ENCODE measurements at places on chromosomes 12 and 14.

DNA sequence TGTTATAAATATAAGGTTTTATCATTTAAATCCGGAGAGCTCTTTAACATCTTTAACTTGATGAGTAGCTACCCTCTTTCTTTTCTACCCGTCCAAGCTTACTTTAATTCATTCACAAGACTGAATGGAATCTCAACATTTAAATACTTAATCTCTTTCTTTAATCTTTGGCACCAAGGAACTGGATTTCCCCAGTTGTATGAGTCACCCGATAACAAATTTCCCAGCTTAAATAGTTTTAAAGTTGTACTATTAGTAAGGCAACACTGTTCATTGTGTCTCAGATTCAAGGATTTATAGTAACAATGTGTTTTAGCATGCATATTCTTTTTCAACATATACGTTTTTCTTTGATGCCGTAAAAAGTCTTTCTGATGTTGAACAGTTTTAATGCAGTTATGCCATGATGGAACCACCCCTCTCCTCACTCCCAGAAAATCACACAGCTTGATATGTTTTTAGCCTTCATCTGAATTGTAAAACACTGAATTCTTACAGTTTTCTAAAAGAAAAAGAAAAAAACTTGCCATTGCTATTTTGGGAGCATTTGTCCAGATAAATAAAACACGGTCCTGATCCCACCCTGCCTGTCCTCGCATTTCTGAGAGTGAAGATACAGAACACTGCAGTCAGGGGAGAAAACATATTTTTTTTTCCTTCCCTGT is 16.0 kb upstream of the LRP6 start:
- DNase-seq, result no peak

DNA sequence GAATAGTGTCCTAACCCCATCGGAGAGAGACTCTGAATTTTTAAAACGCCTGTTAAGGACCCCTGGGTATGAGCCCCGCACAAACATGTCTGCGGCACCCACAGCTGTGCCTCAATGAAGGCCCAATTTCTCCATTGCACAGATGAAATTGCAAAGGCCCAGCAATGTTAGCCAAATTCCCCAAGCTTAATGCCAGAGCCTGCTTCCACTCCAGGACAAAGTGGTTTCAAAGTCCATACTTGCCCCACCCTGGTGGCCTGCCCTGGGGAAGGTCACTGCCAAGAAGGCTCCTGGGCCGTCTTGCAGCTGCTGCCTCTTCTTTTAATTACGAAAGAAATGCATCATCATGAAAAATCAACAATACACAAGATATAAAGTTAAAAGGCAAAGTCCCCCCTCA is 1179.7 kb downstream of the VRK1 start:
- no peak for DNase-seq

DNA sequence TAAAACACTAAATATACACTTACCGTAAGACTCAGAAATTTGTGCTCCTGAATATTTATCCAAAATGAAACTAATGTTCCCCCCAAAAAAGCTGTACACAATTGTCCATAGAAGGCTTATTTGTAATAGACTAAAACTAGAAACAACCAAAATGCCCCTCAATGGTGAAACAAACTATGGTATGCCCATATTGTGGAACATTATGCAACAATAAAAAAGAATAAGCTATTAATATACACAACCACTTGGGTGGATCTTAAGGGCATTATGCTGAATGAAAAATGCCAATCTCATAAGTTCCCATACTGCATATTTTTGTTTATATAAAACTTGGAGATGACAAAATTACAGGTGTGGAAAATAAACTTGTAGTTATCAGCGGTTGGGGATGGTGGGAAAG is 357.4 kb downstream of the KCNH5 start:
- DNase-seq, result no peak

GRCh38 chr12:3172124-3173007 is 95.2 kb downstream of the TSPAN9 start:
- no peak for DNase-seq

DNA sequence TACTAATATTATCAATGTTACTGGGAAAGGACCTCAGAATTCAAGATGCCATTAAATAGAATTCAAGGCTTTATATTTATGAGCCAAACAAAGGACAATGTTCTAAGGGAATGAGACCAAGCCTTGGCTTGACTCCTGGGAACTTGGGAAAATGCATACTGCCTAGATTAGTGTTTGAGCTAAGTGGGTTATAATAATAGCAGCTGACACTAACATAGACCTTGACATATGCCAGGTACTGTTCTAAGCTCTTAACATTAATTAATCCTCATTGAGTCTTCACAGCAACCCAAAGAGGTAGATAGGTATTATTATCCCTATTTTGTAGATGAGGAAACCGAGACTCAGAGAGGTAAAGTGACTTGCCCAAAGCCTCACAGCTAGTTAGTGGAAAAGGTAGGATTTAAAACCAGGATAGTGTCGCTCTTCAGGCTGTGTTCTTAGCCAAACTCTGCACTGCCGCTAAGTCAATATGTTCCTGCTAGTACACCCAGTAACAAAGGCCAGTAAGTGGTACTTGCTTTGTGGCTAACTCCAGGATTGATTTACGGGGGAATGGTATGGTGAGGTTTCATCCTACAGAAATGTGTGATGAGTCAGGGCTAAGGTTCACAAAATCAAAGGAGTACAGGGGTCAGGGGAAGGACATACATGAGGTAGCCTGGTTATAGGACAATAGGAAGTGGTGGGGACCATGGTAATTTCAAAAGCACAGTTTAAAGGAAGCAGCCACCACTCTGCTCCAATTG is 35.8 kb upstream of the PRKAB1 start:
- DNase-seq, result no peak

- DNase-seq, result no peak
Measured at GRCh38 chr12:30010071-30011052, 226.6 kb upstream of the TMTC1 start.

DNA sequence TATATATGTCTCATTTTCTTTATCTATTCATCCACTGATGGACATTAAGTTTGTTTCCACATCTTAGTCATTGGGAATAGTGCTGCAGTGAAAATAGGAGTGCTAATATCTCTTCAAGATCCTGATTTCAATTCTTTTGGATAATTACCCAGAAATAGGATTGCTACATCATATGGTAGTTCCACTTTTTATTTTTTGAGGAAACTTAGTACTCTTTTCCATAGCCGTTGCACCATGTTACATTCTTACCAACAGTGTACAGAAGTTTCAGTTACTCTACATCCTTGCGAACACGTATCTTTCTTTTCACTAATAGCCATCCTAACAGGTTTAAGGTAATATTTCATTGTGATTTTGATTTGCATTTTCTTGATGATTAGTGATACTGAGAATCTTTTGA is 29.8 kb downstream of the TESPA1 start:
- no peak for DNase-seq

GRCh38 chr12:107875786-107876185 is 101.3 kb downstream of the ASCL4 start:
- no peak for DNase-seq

DNA sequence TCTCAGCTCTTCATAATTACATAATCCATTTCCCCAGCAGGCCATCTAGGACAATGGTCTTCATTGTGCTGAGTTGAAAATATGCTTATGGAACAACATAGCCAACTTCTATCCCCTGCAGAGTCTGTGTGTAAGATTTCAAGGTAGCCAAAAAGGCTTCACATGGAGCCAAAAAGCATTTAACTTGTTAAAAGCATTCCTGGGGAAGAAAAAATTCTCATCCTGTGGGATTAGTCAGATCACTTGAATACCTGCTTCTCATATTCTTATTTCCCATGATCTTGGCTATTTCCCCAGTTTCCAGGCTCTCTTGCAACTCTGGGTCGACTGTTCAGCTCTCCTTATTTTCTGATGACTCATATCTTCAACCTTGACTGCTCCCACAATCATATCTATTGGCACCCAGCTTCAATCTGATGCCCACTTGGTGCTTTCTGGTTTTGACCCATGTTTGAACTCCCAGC is 178.9 kb downstream of the KLHL28 start:
- DNase-seq, result no peak

GRCh38 chr14:32494609-32495434 is 165.7 kb downstream of the AKAP6 start:
- DNase-seq, result no peak

- DNase-seq, result no peak
Measured at GRCh38 chr12:113766131-113766878, 199.8 kb downstream of the RBM19 start.

GRCh38 chr12:122137681-122138080 is 36.3 kb downstream of the IL31 start:
- DNase-seq, result no peak

DNA sequence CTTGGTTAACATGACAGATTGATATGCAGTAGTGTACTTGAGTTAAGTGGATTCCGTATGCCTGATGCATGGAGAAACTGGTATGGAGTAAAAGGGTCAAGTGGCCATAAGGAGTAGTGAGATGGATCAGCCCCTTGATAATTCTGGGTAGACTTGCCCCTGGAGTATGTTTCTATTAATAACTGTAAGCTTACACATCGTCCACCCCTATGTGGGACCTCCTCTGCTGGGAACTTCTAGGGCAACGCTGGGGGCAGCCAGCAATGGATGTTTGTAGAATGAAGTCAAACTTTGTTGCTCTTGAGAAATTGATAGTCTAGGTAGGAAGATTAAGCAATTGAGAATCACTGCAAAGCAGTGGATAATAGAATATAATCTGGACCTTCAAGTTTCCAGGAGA is 3.5 kb downstream of the C12orf75 start:
- no peak for DNase-seq

DNA sequence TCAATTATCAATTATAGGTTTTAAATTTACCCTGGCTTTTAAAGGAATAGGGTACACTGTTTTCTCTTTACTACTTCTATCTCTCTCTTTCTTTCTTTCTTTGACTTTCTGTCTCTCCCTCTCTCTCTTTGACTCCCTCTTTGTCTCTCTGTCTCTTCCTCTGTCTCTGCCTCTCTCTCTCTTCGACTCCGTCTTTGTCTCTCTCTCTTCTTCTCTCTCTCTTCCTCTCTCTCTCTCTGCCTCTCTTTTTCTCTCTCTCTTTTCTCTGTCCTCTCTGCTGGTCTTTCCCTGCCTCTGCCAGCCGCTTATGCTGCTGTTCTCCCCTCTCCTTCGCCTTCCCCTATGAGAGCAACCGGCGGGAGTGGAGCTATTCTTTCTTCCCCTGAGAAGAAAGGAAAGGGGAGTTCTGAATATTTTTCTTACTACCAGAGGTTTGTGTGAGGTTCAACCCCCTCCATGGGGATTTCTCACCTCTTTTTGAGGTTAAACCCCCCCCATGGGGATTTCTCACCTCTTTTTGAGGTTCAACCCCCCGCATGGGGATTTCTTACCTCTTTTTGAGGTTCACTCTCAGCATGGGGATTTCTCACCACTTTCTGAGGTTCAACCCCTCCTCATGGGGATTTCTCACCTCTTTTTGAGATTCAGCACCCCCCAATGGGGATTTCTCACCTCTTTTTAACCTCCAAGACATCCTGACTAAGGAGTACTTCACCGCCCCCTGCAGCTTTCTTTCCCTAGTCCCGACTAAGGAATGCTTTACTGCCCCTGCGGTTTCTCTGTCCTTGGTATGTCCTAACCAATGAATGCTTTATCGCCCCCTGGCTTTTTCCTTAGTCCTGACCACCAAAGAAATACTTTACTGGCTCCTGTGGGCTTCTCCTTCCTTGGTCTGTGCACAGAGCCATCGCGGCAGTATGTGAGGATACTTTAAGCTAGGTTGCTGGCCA is 27.4 kb upstream of the DDHD1 start:
- DNase-seq, result peak; percentile 9

DNA sequence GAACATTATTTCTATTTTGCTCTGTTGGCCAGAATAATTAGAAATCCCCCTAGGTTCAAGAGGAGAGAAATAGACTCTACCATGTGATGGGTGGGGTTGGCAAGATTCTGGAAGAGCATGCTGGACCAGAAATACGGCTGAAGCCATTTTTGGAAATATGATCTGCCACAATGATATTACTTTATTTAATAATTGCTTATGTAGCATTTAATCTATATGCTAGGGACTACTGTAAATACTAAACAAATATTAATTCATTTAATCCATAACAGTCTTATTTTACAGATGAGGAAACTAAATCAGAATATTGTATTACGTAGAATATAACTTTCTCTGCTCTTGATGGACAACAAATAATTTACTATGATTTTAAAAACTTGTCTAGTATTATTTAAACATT is 193.7 kb downstream of the RAD51B start:
- no peak for DNase-seq

DNA sequence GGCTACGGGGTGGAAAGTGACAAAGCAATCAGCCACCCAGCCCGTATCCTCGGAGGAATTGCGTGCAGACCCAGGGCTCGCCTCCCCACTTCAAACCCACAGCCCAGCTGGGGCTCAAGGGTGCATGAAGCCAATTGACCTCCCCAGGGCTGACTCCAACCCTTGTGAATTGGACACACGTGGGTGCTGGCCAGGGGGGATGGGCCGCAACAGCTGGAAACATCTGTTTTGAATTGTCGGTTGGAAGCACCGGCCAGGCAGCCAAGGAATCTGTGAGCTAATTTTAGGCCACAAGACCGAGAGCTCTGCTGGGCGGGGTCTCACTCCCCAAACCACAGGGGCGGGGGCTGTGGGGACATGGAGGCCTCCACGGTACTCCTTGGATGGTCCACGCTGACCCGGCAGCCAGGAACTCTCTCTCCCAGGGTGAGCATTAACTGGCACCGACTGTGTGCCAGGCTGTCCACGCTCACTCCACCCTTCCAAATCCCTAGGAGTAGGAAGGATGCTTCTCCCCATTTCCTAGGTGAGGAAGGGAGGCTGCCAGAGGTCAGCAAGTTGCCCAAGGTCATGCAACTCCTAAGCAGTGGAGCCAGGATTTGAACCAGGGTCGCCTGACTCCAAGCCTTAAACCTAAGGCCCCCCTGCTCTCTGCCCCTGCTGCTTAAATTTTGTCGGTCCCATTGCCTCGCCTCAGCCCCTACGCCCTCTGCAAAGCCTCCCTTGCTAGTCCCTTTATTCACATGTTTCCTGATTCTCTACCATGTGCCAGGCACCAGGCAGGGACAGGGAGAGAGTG is 11.9 kb upstream of the TMEM119 start:
- no peak for DNase-seq

GRCh38 chr12:117646520-117646919 is 285.1 kb upstream of the NOS1 start:
- no peak for DNase-seq

GRCh38 chr12:51593539-51593938 is 2.5 kb downstream of the SCN8A start:
- DNase-seq, result no peak

DNA sequence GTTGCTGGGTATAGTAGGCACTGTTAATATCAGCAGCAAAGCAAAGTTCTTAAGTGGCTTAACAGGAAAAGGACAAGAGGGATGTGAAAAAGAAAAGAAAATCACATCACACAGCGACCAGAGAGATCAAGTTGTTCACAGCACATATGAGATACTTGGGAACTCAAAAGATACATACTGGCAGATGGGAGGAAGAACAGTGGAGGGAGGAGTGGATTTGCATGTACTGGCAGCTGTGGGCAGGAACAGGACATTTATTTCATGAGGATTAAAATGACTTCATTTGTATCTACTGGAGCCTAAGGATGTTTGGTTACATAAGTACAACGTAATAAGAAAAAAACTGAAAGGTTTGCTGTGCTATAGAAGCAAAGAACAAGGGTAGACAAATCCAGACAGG is 136.5 kb upstream of the IFNG-AS1 start:
- DNase-seq, result no peak

Data from stimulated activated CD8-positive, alpha-beta memory T cell treated with anti-CD3 and anti-CD28 coated beads, Interleukin-15, amount 100 ng/mL, for 4 hours (primary cell).